ENCODE measurements at places on chromosomes 2 and 18. TPM values are rescaled to one million over a fixed set of nuclear protein-coding genes. Genes with fewer than 3 reads are reported as not detected.

Gene AQP12B
- polyA plus RNA-seq, result not detected

Gene ABCB11
- not detected for polyA plus RNA-seq

Gene ADAM23
- polyA plus RNA-seq, result 3.6 TPM

Gene CNRIP1
- 63.0 TPM for polyA plus RNA-seq

Gene PID1
- 0.16 TPM for polyA plus RNA-seq

Gene GPR75
- polyA plus RNA-seq, result 2.4 TPM

Gene EFHD1
- 0.05 TPM for polyA plus RNA-seq

GRCh38 chr2:11788461-11789124 is 42.2 kb downstream of the LPIN1 start:
- no peak overlapping the region for H3K4me3 ChIP-seq
- H3K27ac ChIP-seq, result no peak overlapping the region
- peak; percentile 52 for DNase-seq
- H3K4me1 ChIP-seq, result peaks cover 9% of the 10 kb centered on the region
- peaks cover 73% of the 10 kb centered on the region for H3K36me3 ChIP-seq
- H3K27me3 ChIP-seq, result no peaks in the 10 kb centered on the region

DNA sequence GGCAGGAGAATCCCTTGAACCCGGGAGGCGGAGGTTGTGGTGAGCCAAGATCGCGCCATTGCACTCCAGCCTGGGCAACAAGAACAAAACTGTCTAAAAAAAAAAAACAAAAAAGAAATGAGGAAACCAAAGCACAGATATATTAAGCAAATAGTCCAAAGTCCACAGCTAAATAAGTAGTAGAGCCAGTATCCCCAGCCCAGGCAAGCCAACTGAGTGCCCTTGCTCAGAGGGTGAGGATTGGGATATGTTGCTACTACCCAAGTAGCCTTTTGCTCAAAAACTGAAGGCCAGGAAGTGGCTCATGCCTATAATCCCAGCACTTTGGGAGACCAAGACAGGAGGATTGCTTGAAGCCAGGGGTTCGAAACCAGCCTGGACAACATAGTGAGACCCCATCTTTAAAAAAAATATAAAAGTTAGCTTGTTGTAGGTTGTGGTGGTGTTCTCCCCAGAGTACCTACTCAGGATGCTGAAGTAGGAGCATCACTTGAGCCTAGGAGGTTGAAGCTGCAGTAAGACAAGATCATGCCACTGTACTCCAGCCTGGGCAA is 5.4 kb downstream of the CFAP36 start:
- H3K36me3 ChIP-seq, result peaks cover 18% of the 10 kb centered on the region
- H3K4me3 ChIP-seq, result no peak overlapping the region
- no peak for DNase-seq
- H3K4me1 ChIP-seq, result peaks cover 2% of the 10 kb centered on the region
- H3K27me3 ChIP-seq, result no peaks in the 10 kb centered on the region

GRCh38 chr2:211846714-211847113 is 691.9 kb downstream of the ERBB4 start:
- no peaks in the 10 kb centered on the region for H3K36me3 ChIP-seq
- H3K27me3 ChIP-seq, result no peaks in the 10 kb centered on the region
- no peak overlapping the region for H3K27ac ChIP-seq
- H3K4me1 ChIP-seq, result no peaks in the 10 kb centered on the region

DNA sequence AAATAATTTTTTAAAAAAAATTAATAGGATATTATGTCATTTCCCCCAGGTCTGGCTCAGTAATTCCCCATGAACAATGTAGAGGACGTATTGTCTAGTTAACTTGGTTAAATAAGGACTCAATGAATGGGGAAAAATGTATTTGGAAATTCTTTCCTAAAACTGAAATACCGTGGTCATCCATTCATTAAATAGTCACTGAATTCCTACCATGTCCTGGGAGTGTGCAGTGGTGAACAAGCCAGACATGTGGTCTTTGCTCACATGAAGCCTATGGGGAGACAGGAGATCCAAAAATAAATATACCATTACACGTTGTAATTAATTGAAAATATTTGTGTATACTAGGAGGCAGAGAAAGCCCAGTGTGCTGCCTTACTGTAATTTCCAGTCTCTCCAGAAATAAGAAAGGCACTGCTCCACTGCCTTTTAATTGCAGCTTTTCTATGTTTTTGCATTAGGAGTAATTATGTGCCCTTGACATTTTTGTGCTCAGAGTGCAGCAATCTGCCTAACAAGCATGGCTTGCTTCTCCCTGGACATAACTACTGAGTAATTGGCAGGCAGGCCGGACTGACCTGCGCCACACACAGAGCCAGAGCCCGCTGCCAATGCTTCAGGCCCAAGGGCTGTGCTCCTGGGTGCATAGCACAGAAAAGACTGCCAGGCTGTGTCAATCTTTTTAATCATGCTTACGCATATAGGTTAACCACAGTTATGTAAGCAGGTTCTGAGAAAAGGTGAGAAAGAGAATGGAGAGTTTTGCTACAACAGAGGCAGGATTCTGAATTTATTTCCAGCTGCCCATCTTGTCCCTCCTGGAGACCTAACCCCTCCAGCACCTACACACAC is 22.2 kb upstream of the TTC39C start:
- no peak overlapping the region for H3K27ac ChIP-seq
- no peak overlapping the region for H3K4me3 ChIP-seq
- H3K27me3 ChIP-seq, result no peaks in the 10 kb centered on the region
- H3K4me1 ChIP-seq, result peaks cover 24% of the 10 kb centered on the region

DNA sequence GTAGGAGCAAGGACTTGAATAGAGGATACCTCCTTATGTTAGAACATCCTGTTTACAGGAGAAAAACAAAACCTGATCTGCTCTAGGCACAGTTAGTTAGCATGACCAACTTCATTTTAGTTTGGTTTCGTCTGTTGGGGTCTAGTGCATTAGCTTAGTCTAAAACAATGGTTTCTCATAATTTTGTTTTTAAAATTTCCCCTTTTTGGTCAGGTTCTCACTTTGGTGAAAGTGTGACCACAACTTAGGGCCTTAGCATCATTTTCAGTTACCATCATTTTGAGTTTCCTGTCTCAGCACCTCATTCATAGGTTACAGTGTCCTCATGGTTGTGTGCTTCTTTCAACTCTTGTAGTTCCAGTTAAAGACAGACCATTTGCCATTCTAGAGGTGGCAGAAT is 1277.0 kb upstream of the SLC39A10 start:
- H3K4me1 ChIP-seq, result no peaks in the 10 kb centered on the region
- H3K36me3 ChIP-seq, result no peaks in the 10 kb centered on the region
- no peak overlapping the region for H3K4me3 ChIP-seq
- no peak for DNase-seq
- no peaks in the 10 kb centered on the region for H3K27me3 ChIP-seq

- H3K27ac ChIP-seq, result no peak overlapping the region
- H3K27me3 ChIP-seq, result no peaks in the 10 kb centered on the region
- H3K4me1 ChIP-seq, result peaks cover 69% of the 10 kb centered on the region
- H3K4me3 ChIP-seq, result no peak overlapping the region
- no peak for DNase-seq
- peaks cover 18% of the 10 kb centered on the region for H3K36me3 ChIP-seq
Observed at GRCh38 chr2:160399880-160400279, 93.7 kb downstream of the RBMS1 start.

DNA sequence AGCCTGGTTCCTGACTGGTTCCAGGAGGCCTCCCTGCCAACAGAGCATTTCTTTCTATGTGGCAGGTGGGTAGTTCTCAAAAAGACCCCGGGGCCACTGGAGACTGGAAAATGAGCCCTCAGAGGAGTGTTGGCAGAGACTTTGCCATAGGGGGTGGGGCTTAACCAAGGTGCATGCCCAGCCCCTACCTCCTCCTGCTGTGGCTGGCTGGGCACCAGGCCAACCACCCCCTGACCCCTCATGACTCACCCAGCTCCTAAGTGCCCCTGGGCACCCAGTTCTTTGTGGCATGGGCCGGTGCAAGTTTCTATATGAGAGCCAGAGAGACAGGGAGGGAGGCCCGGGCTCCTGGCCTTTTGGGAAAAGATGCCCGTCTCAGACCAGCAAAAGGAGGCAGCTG is 98.2 kb upstream of the SMAD2 start:
- no peak overlapping the region for H3K4me3 ChIP-seq
- no peak overlapping the region for H3K27ac ChIP-seq
- no peaks in the 10 kb centered on the region for H3K36me3 ChIP-seq
- peaks cover 2% of the 10 kb centered on the region for H3K4me1 ChIP-seq
- no peak for DNase-seq

- no peak overlapping the region for H3K4me3 ChIP-seq
- no peaks in the 10 kb centered on the region for H3K36me3 ChIP-seq
- no peak overlapping the region for H3K27ac ChIP-seq
Observed at GRCh38 chr2:110971811-110972210, 148.9 kb upstream of the BCL2L11 start.

GRCh38 chr2:169069341-169069740 is at the start of gene DHRS9:
Gene DHRS9, plus strand, starts transcription at chr2:169069563. Its CDS starts 12,019 bp downstream, at chr2:169081582.
- H3K27me3 ChIP-seq, result no peaks in the 10 kb centered on the region
- no peak within 1 kb of the TSS for H3K27ac ChIP-seq
- H3K36me3 ChIP-seq, result no peaks in the 10 kb centered on the region
- DNase-seq, result no peak

- no peak for DNase-seq
- no peaks in the 10 kb centered on the region for H3K4me1 ChIP-seq
- H3K27ac ChIP-seq, result no peak overlapping the region
- no peaks in the 10 kb centered on the region for H3K27me3 ChIP-seq
Observed at GRCh38 chr18:51936115-51936514, 403.9 kb upstream of the DCC start.

GRCh38 chr2:207782238-207783030 is 12.7 kb upstream of the FZD5 start:
- H3K36me3 ChIP-seq, result no peaks in the 10 kb centered on the region
- H3K27ac ChIP-seq, result no peak overlapping the region
- H3K27me3 ChIP-seq, result no peaks in the 10 kb centered on the region
- H3K4me3 ChIP-seq, result no peak overlapping the region
- H3K4me1 ChIP-seq, result peaks cover 8% of the 10 kb centered on the region
- DNase-seq, result no peak

DNA sequence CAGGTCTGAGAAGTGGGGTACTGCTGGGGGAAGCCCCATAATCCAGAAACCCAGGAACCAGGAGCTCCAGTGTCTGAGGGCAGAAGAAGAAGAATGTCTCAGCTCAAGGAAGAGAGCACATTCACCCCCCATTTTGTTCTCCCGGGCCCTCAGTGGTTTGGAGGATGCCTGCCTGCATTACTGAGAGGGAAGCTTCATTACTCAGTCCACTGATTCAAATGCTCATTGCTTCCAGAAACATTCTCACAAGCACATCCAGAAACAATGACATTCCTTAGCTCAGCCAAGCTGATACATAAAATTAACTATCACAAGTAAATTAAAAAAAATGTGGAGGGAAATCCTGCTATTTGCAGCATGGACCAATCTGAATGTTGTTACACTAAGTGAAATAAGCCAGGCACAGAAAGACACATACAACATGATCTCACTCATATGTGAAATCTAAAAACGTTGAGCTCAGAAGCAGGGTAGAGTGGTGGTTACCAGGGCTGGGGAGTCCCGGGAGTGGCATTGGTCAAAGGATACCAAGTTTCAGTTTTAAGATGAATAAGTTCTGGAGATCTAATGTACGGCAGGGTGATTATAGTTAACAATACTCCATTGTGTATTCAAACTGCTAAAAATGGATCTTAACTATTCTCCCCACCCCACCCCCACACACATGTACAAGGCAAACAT is 459.3 kb downstream of the GALR1 start:
- H3K4me1 ChIP-seq, result no peaks in the 10 kb centered on the region
- H3K36me3 ChIP-seq, result no peaks in the 10 kb centered on the region
- DNase-seq, result no peak
- H3K27me3 ChIP-seq, result no peaks in the 10 kb centered on the region
- no peak overlapping the region for H3K4me3 ChIP-seq

- DNase-seq, result peak; percentile 49
- no peaks in the 10 kb centered on the region for H3K27me3 ChIP-seq
- H3K4me1 ChIP-seq, result peaks cover 20% of the 10 kb centered on the region
- peak overlapping the region; percentile 28 for H3K27ac ChIP-seq
- H3K36me3 ChIP-seq, result no peaks in the 10 kb centered on the region
- peak overlapping the region; percentile 77 for H3K4me3 ChIP-seq
Observed at GRCh38 chr2:205681401-205682238, 681 bp upstream of the NRP2 start.

- no peaks in the 10 kb centered on the region for H3K27me3 ChIP-seq
- DNase-seq, result peak; percentile 86
- no peak overlapping the region for H3K4me3 ChIP-seq
- no peaks in the 10 kb centered on the region for H3K4me1 ChIP-seq
- no peaks in the 10 kb centered on the region for H3K36me3 ChIP-seq
Observed at GRCh38 chr2:240351826-240352426, 83.5 kb upstream of the GPC1 start.

DNA sequence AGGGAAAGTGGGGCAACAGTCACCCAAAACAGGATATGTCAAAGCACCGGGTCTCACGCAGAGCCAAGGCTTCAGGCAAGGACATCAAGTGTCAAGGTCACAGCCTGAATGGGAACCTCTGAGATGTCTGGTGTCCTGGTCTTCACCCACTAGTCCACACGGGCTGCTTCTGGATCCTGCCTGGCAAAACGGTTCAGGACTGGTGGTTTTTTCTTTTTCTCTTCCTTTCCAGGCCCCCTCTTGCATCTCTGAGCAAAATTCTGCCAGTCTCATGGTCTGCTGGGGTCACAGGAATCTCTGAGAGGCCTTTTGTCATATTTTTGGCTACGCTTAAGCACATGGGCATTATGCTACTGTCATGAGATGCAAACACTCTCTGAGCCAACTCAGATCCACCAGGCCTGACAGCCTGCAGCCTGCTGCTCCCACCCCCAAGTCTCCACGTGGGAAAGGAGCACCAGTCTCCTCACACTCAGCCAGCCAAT is 518.2 kb upstream of the ZEB2 start:
- H3K4me1 ChIP-seq, result peaks cover 5% of the 10 kb centered on the region
- H3K36me3 ChIP-seq, result no peaks in the 10 kb centered on the region
- no peak overlapping the region for H3K27ac ChIP-seq
- H3K27me3 ChIP-seq, result no peaks in the 10 kb centered on the region
- H3K4me3 ChIP-seq, result no peak overlapping the region
- DNase-seq, result no peak

- no peaks in the 10 kb centered on the region for H3K36me3 ChIP-seq
- peaks cover 29% of the 10 kb centered on the region for H3K4me1 ChIP-seq
- H3K27ac ChIP-seq, result no peak overlapping the region
Observed at GRCh38 chr2:9774266-9774665, 69.0 kb upstream of the TAF1B start.

GRCh38 chr2:95004287-95004686 is 21.2 kb upstream of the MAL start:
- no peak for DNase-seq
- peaks cover 34% of the 10 kb centered on the region for H3K27me3 ChIP-seq
- H3K27ac ChIP-seq, result no peak overlapping the region
- no peak overlapping the region for H3K4me3 ChIP-seq
- no peaks in the 10 kb centered on the region for H3K36me3 ChIP-seq

DNA sequence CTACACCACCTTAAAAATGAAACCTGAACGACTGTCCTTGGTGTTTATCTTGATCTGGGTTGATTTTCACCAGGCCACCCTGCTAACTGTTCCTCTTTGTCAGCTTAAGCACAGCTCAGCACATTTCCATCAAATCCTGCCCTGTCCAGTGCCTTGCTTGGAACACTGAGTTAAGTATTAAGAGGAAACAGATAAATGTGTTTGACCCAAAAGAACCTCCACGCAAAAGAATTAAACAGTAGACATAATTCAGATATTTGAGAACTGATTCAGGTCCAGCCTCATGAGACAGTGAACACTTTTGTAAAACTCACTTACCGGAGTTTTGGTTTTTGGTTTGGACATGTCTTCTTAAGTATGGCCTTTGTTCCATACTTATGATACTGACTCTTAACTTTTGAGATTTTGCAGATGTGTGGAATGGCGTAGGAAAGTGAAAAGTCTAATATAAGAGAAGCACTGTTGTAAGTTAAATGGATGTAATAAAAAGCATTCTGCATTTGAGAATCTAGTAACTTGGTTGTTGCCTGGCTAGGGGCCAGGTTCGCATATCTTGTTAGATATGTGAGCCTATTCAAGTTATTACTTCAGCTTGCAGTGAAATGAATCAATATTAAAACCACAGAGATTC is 88.9 kb upstream of the SERPINE2 start:
- H3K27ac ChIP-seq, result peak overlapping the region; percentile 88
- H3K27me3 ChIP-seq, result no peaks in the 10 kb centered on the region

GRCh38 chr18:55236150-55236931 is 277.1 kb upstream of the CCDC68 start:
- no peak for DNase-seq
- H3K4me1 ChIP-seq, result peaks cover 6% of the 10 kb centered on the region

All from SK-N-SH (cell line).